ENCODE measurements at places on chromosomes 3 and 15. TPM values are rescaled to one million over a fixed set of nuclear protein-coding genes. Genes with fewer than 3 reads are reported as not detected.

Gene SEMA3F
- total RNA-seq: 20.9 TPM

Gene CELSR3
- total RNA-seq: 4.6 TPM

Gene ATP13A4
- not detected for total RNA-seq

Gene HRG
- not detected for total RNA-seq

Gene PPM1L
- 0.46 TPM for total RNA-seq

Gene ADAMTSL3
- total RNA-seq: 0.34 TPM

Gene OXTR
- total RNA-seq: 10.1 TPM

Gene TRAK1
- total RNA-seq: 16.6 TPM

Gene MTHFS
- 78.0 TPM for total RNA-seq

Gene IGSF10
- 0.32 TPM for total RNA-seq

Gene FOXB1
- total RNA-seq: not detected

Gene SEMA6D
- not detected for total RNA-seq

Gene CHDH
- total RNA-seq: 1.8 TPM

Gene TNFSF10
- not detected for total RNA-seq

Gene XIRP1
- total RNA-seq: 0.17 TPM
